ENCODE measurements at places on chromosomes 2 and 18.

GRCh38 chr2:60498127-60498815 is 55.2 kb downstream of the BCL11A start:
- no peak for DNase-seq

- no peak for DNase-seq
These were observed 161.4 kb upstream of the GULP1 start for GRCh38 chr2:188130317-188130716.

DNA sequence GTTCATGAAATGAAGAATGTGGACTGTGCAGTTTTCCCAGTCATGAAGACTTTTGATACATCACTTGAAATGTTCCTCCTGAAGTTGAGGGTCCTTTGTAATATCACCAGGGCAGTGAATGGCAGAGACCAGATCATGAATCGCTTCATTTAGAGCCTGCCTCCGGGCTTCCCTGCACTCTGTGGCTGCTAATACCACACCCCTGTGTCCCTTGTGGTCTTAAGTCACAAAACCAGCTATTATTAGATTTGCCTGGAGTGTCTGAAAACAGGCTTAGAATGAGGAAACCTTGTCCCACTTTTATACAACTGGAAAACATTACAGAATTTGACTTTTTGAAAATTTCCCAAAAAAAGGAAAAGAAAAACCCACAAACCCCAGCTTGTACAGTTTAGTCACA is 147.9 kb downstream of the MGAT5 start:
- no peak for DNase-seq

DNA sequence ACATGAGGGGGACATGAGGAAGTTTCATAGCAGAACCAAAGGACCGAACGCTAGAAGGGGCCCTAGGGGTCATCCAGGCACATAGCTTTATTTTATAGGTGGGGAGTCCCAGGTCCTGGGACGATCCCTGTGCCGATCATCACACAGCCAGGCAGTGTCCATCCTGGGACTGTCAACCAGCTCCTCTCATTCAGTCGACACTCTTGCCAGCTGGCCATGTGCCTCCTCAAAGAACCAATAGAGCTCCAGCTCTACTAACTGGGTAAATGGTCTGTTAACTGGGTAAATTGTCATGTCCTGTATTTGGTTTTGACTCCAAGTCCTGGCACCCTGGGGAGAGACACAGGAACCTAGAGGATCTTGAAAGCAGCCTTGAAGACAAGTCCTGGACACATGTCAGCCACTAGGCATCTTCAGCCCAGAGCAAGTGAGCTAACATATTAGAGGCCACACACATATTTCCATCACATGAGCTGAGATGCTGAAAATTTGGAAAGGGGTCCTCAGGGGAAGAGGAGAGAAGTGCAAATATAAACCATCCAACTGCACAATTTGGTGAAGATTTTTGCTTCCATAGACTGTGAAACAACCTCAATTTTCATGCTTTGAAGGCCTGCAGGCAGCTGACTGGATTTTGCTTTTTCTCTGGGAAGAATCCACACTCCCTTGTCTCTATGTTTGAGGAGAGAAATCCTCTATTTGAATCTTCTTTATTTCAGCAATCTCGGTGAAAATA is 361.1 kb upstream of the SLC14A2 start:
- DNase-seq: no peak

- DNase-seq: no peak
These were observed 109.9 kb downstream of the CEP192 start for GRCh38 chr18:13100942-13101658.

DNA sequence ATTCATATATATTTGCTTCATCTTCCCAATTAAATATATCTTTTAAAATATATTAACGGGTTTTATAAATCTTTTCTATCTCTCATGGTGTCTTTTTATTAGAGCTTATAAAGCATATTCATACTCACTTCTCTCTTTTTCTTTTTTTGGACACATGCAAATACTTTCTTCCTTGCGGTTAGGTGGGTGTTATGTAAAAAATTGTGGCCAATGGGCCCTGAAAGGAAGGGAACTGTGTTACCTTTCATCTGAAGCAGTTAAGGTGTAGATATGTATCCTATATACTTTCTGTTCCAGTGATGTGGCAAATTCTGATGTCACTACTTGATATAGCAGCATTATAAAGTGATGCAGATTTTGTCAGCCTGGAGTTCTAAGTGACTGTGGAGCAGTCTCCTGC is 714.5 kb downstream of the PLCL1 start:
- DNase-seq: no peak

GRCh38 chr2:118169359-118170005 is 81.2 kb downstream of the INSIG2 start:
- no peak for DNase-seq

DNA sequence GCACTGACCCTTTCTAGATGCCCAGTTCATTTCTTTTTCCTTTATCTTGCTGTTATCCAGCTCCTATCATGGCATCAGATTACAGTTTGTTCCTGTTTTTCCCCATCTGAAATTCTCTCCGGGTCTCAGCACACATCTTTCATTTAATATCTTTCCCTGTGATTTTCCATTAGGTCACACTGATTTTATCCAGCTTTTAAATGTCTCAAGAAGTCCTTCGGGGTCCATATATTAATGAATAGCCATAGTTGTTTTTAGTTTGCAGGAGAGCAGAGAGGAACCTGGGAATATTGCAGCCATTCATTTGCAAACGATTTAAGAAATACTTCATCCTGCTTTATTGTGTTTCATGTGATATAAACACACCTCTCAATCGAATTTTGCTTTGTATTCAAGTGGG is 374.2 kb downstream of the TDRD15 start:
- no peak for DNase-seq

DNA sequence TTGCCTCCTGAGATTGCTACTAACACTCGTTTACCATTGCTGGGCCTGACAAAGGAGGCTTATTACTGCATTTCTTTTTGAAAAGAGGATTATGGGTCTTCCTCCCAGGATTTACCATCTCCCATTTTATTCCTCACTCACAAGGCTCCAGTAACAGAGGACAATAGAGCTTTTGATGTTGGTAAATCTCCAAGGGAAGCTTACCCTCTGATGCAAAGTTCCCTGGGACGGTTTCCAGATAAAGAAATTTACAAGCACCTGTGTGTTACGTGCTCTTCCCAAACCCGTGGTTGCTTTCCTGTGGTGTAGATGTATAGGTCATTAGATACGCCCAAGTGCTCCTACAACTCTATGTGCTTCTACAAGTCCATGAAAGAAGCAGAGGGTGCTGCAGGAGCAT is 17.1 kb downstream of the VSNL1 start:
- DNase-seq: no peak

DNA sequence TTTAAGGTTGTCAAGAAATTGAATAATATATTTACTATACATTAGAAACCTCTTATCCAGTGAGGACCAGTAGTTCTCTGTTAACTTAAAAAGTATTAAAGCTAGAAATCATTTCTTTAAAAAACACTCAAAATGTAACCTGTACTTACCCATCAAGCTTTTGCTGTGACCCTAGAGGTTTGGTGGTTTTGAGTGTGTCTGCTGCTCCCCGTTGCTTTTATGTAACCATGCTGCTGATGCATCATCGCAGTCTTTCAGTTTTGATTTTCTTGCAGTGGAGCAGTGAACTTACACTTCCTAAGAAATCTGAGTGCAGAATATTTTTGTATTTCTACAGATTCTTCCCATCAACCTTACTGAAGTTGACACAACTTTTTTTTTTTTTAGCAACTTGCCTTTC is 34.2 kb downstream of the MRPS9 start:
- no peak for DNase-seq

DNA sequence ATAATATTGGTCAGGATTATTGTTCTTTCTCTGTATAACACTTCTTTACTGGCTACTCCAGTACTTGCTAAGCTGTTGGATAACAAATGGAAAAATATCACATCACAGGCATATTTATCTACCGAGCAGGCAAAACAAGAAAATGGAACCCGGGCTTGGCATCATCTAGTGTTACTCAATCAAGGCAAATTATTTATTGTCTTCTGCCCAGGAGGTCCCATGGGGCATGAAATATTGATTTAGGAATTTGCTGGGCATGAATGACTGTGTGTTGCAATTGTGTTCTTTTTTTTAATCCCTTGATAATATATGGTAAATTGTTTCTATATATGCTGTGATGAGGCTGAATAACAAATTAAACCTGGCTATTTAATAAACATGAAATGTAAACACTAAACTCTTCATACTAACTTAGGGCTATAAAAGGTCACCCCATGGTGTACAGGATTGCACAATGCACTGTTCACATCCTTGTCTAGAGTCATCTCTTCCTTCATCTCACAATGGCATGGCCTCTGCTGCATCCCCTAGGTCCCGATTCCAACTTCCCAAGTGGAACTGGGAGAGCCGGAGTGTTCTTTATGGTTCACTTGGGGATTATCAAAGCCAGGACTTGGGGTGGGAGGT is 2.2 kb upstream of the PARD3B start:
- no peak for DNase-seq

- no peak for DNase-seq
These were observed 73.6 kb downstream of the CCDC141 start for GRCh38 chr2:178976351-178976750.

DNA sequence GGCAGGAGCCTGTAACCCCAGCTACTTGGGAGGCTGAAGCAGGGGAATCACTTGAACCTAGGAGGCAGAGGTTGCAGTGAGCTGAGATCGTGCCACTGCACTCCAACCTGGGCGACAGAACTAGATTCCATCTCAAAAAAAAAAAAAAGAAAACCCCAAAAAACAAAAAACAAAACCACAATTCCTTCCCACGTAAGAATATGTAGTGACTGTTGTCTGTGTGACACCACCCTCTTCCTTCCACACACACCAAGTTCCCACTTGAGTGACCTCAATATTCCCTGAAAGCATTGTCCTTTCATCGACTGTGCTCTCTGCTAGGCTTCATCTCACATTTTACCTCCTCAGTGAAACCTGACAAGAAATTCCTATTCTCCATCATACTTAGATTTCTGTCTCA is 8.8 kb upstream of the THADA start:
- no peak for DNase-seq

- DNase-seq: no peak
These were observed 67.1 kb upstream of the CTDP1 start for GRCh38 chr18:79612291-79613108.

- DNase-seq: no peak
These were observed 155.9 kb downstream of the TWIST2 start for GRCh38 chr2:239003624-239004273.

DNA sequence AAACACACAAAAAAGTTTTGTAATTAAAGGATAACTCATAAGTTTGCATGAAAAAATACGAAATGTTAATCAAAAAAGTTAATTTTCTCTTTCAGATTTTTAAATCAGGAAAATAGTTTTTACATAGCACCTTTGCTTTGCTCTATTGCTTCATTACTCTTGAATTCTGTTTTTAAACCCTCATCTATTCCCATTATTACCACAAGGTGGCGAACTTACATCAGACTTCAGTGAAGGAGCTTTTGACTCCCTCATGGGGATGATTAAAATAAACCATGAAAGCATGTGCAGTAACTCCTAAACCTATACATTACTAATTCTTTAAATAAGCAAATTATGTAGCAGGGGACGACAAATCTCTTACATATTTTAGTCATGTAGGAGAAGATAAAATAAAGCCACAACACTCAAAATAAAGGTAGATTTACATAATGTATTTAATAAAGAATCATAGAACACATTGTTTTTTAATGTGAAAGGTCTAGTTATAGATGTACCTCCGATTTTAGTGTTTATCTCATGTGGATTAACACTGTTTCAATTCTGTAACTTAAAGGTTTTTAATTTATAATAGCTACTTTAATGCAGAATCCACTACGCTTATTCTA is 105.2 kb downstream of the NETO1 start:
- peak; percentile 25 for DNase-seq

DNA sequence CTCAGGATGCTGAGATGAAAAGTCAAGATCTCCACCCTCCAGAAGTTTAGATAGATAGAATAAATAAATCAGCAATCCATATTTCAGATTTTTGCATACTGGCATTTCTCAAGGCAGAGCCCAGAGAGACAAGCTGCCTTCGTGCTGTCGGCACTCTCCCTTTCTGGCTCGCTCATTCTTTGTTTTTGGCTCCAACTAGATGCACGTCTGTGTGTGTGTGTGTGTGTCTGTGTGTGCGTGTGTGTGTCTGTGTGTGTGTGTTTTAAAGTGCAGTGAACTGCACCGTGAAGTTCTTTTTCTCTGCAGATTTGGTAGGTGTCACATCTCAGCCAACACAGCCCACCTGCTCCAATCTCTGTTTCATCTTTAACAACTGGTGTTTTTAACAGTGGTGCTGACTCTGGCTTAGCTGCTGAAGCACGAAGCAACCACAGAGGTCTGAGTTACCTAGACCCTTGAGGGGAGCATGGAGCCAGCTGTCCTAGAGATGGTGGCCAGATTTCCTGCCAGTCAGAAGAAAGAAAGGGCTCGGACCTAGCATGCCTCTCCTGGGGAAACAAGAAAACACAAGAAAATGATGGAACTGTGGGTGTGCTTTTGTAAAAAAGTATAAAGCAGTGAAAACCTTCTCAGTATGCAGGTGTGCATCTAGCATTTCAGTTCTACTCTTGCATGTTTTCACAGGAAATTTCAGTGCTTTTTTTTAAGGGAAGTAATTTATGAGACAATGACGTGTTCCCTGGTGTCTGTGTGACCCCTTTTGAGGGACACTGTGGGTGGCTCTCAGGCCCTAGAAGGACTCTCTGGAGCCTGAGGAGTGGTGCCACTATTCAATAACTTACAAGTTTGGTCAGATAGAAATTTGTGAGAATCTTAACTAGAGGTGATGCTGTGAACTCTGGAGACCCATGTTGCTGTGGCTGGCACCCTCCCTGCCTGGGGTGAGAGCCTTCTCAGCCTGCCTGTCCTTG is 364.3 kb downstream of the RNF144A start:
- no peak for DNase-seq

DNA sequence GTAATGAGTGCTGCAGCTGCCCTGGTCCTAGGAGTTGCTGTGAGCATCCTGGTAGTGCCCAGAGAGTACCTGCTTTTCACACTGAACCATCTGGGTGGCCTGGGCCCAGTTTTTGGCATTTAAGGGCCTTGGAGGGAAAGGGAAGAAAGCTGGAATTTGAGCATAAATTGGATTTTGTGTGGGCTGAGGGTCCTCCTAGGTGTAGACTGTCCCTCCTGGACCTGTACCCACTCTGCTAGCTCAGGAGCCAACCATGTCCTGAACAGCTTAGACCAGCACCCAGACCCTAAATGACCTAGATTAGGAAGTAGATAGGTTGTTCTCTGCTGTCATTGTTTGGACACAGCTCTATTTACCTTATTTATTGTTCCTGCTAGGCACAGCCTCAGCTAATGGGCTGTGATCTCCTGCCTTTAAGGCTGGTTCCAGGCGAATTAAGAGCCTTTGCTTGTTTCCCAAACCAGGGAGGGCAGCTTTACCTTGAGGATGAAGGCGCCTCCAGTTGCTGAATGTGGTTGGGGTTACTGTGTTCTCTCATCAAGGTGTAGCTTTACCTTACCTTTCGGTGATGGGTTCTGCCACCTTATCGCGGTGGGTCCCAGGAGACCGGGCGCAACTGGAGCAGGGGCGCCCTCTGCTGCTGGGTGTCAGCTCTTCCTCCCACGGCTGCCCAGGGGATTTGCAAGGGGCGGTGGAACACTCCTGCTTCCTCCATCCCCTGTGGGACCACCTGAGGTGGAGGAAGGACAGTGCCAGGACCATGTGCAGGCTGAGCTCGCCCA is 34.4 kb downstream of the ITGA6 start:
- DNase-seq: peak; percentile 35
